Endodermal cell (in vitro differentiated cells): ENCODE measurements at places on chromosomes 2 and 18.

GRCh38 chr2:201580486-201580885 lies 62.8 kb downstream of the TMEM237 start:
- DNase-seq: no peak

GRCh38 chr2:84914334-84914733 lies 8.9 kb downstream of the TMSB10 start:
- peak; percentile 13 for DNase-seq

DNA sequence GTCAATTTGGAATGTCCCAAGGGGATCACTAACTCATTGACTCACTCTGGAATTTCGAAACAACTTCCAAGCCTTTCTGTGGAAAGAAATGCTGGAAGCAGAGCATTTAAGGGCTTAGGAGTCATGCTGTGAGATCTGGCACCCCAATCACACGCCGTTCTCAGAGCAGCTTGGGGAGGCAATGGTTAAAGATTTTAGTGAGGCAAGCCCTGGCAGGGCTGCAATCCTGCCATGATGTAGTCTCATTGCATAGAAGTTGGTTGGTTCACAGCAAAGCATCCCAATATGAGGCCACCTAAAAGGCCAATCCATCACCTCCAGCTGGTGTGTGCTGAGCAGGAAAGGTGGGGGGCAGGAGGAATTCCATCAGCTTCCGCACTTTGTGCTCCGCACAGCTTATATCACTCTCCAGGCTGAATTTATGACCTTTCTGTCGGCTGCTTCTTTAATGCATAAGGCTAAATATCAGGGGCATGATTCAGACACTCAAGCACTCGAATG lies 1043.9 kb upstream of the POU3F3 start:
- peak; percentile 61 for DNase-seq

- DNase-seq: no peak
Measured at GRCh38 chr18:13387855-13388548, 169.4 kb downstream of the LDLRAD4 start.

GRCh38 chr2:130820279-130820861 lies 16.3 kb upstream of the ARHGEF4 start:
- no peak for DNase-seq
